ENCODE measurements at places on chromosomes 7 and 10.

DNA sequence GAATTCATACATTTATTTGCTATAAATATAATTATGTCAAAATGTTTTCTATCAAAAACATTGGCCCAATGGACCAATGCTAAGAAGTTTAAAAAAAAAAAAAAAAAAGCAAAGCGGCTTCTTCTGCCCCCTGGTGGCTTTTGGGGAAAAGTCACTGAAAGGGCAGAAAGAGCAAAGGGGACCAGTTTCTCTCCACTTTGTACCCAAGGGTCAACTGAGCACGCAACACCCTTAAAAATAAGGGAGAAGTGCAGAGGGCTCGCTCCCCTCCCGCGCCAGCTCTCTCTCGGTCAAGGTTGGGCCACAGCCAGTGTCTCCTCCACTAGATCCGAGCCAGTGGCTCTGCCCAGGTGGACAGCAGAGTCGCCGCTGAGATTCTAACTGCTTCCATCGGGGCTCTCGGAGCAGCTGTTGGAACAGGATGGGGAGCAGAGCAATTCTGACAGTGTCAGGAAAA lies 136.4 kb upstream of the FGFR2 start:
- DNase-seq, result no peak

DNA sequence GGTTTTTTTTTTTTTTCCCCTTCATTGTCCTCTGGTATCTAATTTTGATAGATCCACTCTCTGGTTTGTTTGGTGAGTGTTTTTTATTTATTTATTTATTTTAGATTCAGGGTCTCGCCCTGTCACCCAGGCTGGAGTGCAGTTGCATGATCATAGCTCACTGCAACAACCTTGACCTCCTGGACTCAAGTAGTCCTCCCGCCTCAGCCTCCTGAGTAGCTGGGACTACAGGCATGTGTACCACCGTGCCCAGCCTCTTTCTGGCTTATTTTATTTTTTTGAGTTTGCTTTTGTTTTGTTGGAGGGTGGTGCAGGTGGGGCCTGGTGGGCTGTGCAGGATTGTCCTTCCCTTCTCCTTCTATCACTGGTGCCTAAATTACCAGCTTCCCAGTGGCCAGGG lies 187.2 kb upstream of the SH2B2 start:
- no peak for DNase-seq

DNA sequence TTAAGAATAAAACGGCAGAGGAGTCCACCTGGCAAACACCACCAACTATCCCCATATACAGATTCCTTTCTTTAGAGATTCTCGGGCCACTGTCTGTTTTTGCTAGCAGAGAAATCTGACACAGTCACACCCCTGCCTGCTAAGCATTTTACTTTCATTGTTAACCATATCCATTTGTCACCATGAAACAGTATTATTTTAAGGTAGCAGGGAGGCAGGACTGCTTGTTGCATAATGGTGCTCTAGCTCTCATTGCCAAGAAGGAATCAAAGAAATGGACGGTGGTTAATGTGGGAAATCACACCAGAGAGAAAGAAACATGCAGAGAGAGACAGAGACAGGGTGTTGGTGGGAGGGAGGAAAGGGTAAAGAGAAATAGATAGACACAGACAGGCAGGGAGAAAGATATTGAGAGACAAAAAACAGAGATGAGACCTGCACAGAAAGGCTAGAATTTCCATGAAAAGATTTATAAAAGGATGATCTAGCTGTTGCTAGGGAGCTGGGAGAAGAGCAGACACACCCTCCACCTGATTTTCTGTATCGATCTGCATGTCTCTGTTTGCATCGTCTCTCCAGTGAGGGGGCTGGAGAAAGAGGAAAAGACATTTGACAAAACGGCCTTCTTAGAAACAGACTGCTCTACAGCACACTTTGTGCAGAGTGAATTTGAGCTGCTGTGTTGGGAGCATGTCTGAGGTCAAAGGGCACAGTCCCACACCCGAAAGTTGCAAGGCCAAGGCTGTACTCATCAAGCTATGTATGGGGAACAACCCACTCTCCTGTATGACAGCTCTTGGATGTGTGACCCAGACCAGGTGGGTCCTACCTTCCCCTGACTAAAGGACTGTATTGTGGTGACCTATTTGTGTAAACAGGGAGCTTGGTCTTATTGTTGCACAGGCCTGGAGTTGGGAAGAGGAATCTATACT lies 303.1 kb downstream of the FZD1 start:
- no peak for DNase-seq

DNA sequence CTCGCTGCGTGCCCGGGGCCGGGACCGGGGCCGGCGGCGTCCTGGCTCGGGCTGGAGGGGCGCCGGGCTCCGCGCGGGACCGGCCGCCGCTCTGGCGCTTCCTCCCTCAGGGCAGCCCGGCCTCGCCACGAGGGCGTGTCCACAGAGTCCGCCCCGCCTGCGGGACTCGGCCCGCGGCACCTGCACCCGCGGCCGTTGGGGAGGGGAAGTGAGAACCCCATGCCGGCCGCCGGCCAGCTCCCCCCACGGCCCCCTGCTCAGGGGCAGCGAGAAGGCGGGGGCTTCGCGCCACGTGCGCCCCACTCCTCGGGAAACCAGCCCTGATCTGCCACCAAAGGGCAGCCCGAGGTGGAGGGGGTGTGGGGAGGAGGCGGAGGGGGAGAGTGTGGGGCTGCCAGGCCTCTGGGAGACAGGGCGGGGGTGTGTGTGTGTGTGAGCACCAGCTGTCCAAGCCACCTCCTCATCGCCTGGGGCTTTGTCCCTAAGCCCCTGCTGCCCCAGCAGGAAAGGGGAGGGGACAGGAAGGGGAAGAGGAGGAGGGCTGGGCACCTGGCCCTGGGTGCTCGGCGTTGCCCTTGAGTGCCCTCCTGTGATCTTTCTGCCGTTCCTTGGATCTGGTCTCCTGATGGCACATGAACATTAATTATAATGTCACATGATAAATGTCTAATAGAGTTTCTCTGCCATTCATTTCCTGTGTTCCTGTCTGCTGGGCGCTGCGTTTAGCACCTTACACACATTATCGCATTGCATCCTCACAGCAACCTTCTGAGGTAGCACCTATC lies at the start of gene PIK3AP1:
TSS of gene PIK3AP1 (minus strand) at position 93 of the 785 bp plus-strand sequence. CDS start 120 bp downstream, outside the sequence.
- DNase-seq, result peak; percentile 74

- no peak for DNase-seq
Observed at GRCh38 chr10:11704092-11704491, 38.1 kb upstream of the ECHDC3 start.

GRCh38 chr7:17147409-17147808 lies 151.0 kb upstream of the AHR start:
- DNase-seq, result no peak

DNA sequence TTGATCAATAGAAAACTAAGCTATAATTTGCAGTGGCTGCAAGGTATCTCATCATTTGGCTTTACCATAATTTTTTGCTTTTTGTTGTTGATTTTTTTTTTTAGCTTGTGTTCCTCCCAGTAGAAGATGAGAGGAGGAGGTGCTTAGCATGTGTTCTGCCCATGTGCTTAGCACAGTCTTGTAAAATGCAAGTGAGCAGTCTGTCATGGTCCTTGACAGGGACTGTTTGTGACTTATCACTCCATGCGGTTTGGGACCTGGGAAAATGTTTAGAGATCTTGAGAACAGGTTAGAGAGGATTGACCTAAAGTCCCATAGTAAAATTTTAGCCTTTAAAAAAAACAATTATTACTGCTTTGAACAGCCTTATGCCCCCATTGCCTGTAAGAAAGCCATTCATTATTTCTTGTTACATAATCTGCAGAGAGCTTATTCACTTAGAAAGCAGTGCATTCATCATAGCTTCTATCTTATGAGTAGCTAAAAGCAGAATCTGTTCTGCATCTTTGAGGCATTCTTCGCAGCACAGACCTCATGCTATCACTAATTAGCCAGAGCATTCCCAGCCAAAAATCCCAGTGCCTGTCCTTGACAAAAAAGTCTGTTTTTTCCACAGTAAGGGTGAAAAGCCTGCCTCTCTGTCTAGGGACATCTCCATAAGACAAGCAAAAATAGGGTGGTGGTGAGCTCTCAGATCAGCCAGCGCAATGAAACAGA lies 748.7 kb upstream of the GALNT17 start:
- DNase-seq, result no peak

DNA sequence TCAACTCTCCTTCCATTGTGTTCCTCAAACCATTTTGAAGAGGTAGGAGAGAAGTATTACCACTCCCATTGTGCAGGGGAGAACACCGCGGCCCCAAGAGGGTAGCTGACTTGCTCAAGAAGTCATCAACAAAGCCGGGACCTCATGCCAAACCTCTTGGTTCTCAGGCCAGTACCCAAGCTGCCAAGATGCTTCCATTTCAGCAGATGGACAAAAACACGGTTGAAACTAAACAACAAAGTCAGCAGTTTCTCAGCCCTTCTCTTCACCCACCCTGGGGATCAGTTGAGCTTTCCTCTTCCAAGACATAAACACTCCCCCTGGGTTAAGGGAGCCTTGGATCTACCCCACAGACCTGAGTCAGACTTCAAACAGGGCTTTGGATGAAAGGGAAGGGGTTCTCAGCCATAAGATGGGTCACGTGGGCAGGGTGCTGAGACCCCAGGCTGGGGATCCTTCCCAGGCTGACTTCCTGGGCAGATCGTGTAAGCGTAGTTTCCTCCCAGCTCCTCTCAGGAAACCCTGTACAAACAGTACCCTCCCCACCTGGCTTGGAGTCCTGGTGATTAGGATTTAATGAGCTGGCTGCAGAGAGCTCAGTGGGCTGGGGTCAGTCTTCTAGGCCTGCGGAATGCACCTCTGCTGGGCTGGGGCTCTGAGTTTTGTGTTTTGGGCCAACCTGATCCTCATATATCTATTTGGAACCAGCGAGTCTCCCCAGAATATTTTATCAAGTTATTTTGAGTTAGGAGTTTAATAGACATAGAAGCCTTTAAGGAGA lies 27.3 kb downstream of the EMX2 start:
- DNase-seq, result no peak

GRCh38 chr10:34228066-34228465 lies 587.0 kb downstream of the PARD3 start:
- DNase-seq, result no peak

DNA sequence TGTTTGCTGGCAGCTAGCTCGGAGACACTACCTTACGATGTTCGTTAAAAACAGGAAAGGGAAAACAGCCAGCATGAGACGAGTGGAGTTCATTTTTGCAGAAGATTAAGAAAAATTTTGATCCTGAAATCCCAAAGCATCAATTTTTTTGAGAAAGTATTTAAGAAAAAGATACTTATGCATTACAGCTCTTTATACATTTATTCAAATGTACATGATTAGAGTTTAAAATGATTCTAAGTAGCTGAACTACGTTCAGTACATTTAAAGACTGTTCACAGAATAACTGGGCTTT lies 34.7 kb downstream of the CNPY1 start:
- DNase-seq, result no peak

GRCh38 chr10:32123021-32123420 lies 66.8 kb upstream of the KIF5B start:
- no peak for DNase-seq

- no peak for DNase-seq
Observed at GRCh38 chr10:34046506-34047034, 712.1 kb upstream of the NRP1 start.

DNA sequence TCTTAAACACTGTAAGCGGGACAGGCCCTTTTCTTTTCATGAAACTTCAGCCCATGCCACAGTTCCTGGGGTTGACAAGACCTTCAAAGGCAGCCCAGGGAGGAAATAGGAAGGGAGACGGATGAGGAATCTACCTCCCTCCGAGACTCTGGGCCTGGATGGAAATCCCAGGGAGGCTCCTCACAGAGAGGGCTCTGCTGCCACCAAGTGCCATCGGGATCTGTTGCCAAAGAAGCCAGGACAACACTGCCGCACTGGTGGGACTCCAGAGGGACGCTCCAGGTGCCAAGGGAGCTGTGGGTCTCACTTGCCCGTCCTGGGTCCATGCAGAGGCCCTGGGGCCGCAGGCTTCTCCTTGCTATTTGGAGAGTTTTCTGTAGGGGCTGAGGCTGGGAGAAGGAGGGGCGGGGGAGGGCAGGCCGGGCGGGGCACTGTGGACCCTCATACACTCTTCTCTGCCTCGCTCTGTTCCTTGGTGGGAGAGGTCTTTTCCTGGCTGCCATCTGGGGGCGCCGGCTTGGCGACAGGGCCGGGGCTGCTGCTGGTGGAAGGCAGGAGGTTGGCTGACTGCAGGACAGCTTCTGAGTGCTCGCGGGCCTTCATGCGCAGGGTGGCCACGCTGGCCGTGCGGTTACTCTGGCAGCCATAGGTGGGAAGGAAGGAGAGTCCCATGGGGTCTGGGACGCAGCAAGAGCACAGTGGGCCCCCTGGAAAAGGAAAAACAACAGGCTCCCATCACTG lies 30.0 kb downstream of the DRGX start:
- no peak for DNase-seq

GRCh38 chr10:48796713-48797245 lies 112.1 kb downstream of the WDFY4 start:
- no peak for DNase-seq

- DNase-seq, result no peak
Observed at GRCh38 chr10:96614515-96614914, 27.7 kb upstream of the TM9SF3 start.

DNA sequence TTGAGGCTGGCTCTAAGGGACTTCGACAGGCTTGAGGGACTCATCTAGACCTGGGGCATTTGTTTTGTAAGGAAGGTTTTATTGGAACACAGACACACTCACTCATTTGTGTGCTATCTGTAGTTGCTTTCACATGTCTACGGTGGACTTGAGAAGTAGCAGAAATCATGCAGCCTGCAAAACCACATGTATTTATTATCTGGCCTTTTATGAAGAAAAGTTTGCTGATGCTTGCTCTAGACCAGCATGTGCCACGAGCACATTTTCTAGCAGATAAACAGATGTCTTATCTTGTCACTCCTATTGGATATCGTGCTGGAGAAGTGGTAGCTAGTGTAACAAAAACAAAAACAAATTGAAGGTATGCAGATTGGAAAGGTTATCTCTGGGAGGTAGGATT lies 9.8 kb downstream of the UPP1 start:
- DNase-seq, result no peak

- no peak for DNase-seq
Observed at GRCh38 chr7:80830584-80831285, 88.1 kb downstream of the SEMA3C start.

DNA sequence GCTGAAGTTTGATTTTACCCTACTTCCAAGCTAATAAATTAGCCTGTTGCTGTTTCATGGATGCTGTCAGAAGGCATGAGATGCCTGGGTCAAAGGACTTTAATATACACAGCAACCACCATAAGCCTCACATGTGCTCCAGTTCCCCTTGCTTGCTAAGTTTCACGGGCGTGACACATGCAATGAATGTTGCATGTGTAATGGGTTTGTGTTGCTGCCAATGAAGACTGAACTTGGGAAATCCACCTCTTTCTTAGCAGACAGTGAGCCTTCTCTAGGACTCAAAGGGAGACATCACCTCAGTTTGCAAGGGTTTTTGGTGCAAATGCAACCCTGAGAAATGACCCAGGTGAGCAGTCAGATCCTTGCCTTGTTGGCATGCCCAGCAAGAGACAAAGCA lies 505.5 kb upstream of the PODXL start:
- DNase-seq, result no peak
